ENCODE measurements at places on chromosomes 6 and 20.
A peak's percentile ranks its signal among the peaks of the same experiment; 100 is the strongest.

DNA sequence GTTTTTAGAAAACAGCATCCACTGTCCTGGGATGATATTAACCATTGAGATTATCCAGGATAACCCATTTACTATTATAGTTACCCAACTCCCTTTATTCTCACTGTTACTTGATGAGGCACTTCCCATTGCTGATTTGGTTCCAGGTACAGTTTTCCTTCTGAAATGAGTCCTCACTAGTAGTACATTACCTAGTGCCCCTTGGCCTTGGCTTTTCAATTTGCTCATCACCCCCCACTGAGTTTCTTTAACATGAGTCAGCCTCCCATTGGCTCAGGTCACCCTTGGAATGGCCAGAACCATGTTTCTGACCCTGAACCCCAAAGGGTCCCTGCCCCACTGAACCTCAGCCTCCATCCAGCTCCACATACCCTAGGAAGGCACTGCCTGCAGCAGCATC is 28.4 kb downstream of the MDGA1 start:
- H3K27ac ChIP-seq, result no peak overlapping the region
- H3K36me3 ChIP-seq, result no peaks in the 10 kb centered on the region
- peaks cover 9% of the 10 kb centered on the region for H3K27me3 ChIP-seq
- peaks cover 4% of the 10 kb centered on the region for H3K4me1 ChIP-seq
- H3K4me3 ChIP-seq, result no peak overlapping the region
- DNase-seq, result no peak

GRCh38 chr6:33683576-33684427 is 27.7 kb downstream of the UQCC2 start:
- H3K27ac ChIP-seq, result no peak overlapping the region
- DNase-seq, result no peak
- peaks cover 7% of the 10 kb centered on the region for H3K4me1 ChIP-seq
- no peaks in the 10 kb centered on the region for H3K27me3 ChIP-seq
- peaks cover 42% of the 10 kb centered on the region for H3K36me3 ChIP-seq

DNA sequence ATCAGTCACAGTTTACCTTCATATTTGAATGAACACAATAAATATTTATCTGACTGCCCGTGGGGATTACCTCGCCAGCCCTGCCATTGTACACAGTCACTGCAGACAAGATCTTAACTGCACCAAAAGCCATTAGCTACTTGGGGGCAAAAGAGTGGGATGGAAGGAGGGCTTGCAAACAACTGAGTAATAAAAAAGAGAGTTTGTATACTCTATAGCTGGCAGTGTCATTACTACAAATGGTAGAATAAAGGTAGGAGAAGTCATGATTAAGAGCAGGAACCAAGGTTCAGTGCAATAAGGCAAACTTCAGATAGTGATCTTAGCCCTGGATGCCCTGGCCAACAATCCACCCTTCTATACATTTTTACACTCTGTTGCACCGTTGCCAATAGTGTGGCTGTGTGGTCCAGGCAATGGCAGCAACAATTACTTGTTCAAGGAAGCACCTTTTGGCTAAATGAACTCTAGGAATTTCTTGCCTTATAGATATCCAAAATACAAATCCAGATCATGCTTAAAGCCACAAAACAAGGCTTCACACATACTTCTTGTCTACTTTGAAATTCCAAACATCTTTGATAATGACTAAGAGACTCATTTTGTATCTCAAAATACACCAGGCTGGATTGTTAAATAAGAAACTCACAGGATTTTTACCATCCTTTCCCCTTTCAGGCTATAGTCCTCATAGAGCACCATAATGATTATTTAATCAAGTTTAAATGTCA is 955.4 kb upstream of the ADGRB3 start:
- no peak overlapping the region for H3K27ac ChIP-seq
- DNase-seq, result no peak
- H3K4me1 ChIP-seq, result no peaks in the 10 kb centered on the region
- no peaks in the 10 kb centered on the region for H3K36me3 ChIP-seq
- no peaks in the 10 kb centered on the region for H3K27me3 ChIP-seq

DNA sequence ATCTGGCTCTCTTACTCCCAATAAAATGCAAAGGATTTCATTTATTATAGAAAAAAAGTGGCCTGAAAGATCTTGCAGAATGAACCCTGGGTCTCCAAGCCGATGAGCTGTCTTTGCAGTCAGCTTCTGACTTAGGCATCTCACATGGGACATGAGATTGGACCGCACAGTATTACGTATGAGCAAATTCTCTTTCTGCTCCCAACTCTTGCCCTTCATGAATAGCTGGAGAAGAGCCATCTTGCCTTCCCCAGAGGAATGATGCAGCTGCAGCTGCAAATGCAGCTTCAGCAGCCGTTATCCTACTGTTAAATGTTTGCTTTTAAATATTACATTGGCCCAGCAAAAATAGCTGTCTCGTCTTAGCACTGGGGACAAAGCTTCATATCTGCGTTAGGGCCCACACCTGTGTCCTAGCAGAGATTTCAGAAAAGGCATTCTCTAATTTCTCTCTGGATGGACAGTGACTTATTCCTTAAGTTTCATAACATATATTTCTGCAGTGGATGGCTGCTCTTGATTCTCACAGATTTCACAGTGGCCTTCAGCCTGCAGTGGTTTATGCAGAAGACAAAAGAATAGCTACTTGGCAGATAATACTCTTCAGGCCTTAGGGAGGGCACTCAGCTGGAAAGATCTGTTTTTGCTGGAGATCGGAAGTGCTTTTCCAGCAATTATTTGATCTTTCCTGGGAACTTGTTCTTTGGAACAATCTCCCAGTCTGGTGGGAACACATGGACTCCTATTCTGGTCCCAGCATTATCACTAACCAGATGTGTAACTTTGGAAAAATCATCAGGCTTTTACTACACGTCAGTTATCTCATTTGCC is 129.2 kb downstream of the FYN start:
- peaks cover 52% of the 10 kb centered on the region for H3K4me1 ChIP-seq
- no peaks in the 10 kb centered on the region for H3K27me3 ChIP-seq

- no peak for DNase-seq
- no peak overlapping the region for H3K27ac ChIP-seq
- H3K4me3 ChIP-seq, result no peak overlapping the region
These were observed 87.6 kb downstream of the YTHDF1 start for GRCh38 chr20:63128367-63128766.

DNA sequence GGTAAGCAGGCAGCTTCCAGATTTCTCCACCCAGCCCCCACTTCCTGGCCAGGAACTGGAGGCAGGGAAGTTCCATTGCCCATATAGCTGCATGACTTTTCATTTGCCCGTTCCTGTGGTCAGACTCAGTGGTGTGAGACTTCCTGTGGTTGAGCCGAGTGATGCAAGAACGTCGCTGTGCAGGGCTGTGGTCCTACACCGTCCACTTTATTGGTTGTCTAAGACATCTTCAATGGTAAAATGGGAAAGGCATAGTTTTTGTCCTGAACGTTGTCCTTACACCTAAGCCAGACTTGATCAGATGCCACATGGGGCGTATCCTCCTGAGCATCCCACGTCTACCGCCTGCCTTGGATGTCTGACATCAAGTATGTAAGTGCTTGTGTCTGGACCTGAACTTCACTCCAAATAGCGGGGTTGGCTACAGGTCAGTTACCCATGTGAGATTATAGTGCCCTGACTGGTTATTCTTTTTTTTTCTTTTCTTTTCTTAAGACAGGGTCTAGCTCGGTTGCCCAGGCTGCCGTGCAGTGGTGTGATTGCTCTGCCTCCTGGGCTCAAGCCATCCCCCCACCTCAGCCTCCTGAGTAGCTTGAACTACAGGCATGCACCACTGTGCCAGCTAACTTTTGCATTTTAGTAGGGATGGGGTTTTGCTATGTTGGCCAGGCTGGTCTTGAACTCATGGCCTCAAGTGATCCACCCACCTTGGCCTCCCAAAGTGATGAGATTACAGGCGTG is 25.9 kb upstream of the GTSF1L start:
- no peak overlapping the region for H3K27ac ChIP-seq
- H3K36me3 ChIP-seq, result no peaks in the 10 kb centered on the region
- H3K27me3 ChIP-seq, result peaks cover 16% of the 10 kb centered on the region
- no peak overlapping the region for H3K4me3 ChIP-seq
- no peak for DNase-seq

GRCh38 chr6:14085176-14085787 is 32.3 kb upstream of the CD83 start:
- peak; percentile 38 for DNase-seq
- H3K36me3 ChIP-seq, result no peaks in the 10 kb centered on the region
- H3K27me3 ChIP-seq, result no peaks in the 10 kb centered on the region
- H3K4me1 ChIP-seq, result peaks cover 41% of the 10 kb centered on the region

GRCh38 chr20:45138561-45139300 is 14.5 kb upstream of the WFDC12 start:
- no peaks in the 10 kb centered on the region for H3K36me3 ChIP-seq
- no peaks in the 10 kb centered on the region for H3K4me1 ChIP-seq
- peak; percentile 14 for DNase-seq
- no peak overlapping the region for H3K4me3 ChIP-seq
- H3K27me3 ChIP-seq, result peaks cover 23% of the 10 kb centered on the region
- no peak overlapping the region for H3K27ac ChIP-seq

GRCh38 chr6:117605169-117605826 is 3.0 kb upstream of the GOPC start:
- peaks cover 5% of the 10 kb centered on the region for H3K27me3 ChIP-seq
- H3K36me3 ChIP-seq, result no peaks in the 10 kb centered on the region
- peak overlapping the region; percentile 41 for H3K27ac ChIP-seq
- H3K4me3 ChIP-seq, result no peak overlapping the region

- H3K36me3 ChIP-seq, result no peaks in the 10 kb centered on the region
- no peak overlapping the region for H3K27ac ChIP-seq
- H3K4me3 ChIP-seq, result peak overlapping the region; percentile 42
- DNase-seq, result no peak
- no peaks in the 10 kb centered on the region for H3K27me3 ChIP-seq
- H3K4me1 ChIP-seq, result peaks cover 34% of the 10 kb centered on the region
These were observed 25.7 kb downstream of the DSE start for GRCh38 chr6:116396441-116396840.

- no peak overlapping the region for H3K4me3 ChIP-seq
- no peaks in the 10 kb centered on the region for H3K4me1 ChIP-seq
- peaks cover 13% of the 10 kb centered on the region for H3K27me3 ChIP-seq
- no peak overlapping the region for H3K27ac ChIP-seq
These were observed 222.3 kb downstream of the IBTK start for GRCh38 chr6:82025271-82025670.

- H3K4me3 ChIP-seq, result no peak overlapping the region
- peaks cover 59% of the 10 kb centered on the region for H3K27me3 ChIP-seq
- DNase-seq, result no peak
- no peak overlapping the region for H3K27ac ChIP-seq
These were observed 67.3 kb downstream of the KCNB1 start for GRCh38 chr20:49415005-49415667.

GRCh38 chr6:118761645-118762044 is 110.3 kb upstream of the CEP85L start:
- DNase-seq, result no peak
- no peak overlapping the region for H3K4me3 ChIP-seq
- H3K4me1 ChIP-seq, result peaks cover 8% of the 10 kb centered on the region
- no peaks in the 10 kb centered on the region for H3K27me3 ChIP-seq
- H3K36me3 ChIP-seq, result peaks cover 3% of the 10 kb centered on the region

GRCh38 chr6:133290930-133291329 is 49.8 kb downstream of the EYA4 start:
- H3K27me3 ChIP-seq, result peaks cover 3% of the 10 kb centered on the region
- no peaks in the 10 kb centered on the region for H3K4me1 ChIP-seq
- no peak overlapping the region for H3K4me3 ChIP-seq
- H3K36me3 ChIP-seq, result no peaks in the 10 kb centered on the region
- DNase-seq, result no peak

- no peaks in the 10 kb centered on the region for H3K36me3 ChIP-seq
- no peak for DNase-seq
- H3K4me1 ChIP-seq, result peaks cover 51% of the 10 kb centered on the region
- no peaks in the 10 kb centered on the region for H3K27me3 ChIP-seq
- H3K4me3 ChIP-seq, result no peak overlapping the region
- no peak overlapping the region for H3K27ac ChIP-seq
These were observed 11.5 kb upstream of the ZBTB22 start for GRCh38 chr6:33329058-33329457.

DNA sequence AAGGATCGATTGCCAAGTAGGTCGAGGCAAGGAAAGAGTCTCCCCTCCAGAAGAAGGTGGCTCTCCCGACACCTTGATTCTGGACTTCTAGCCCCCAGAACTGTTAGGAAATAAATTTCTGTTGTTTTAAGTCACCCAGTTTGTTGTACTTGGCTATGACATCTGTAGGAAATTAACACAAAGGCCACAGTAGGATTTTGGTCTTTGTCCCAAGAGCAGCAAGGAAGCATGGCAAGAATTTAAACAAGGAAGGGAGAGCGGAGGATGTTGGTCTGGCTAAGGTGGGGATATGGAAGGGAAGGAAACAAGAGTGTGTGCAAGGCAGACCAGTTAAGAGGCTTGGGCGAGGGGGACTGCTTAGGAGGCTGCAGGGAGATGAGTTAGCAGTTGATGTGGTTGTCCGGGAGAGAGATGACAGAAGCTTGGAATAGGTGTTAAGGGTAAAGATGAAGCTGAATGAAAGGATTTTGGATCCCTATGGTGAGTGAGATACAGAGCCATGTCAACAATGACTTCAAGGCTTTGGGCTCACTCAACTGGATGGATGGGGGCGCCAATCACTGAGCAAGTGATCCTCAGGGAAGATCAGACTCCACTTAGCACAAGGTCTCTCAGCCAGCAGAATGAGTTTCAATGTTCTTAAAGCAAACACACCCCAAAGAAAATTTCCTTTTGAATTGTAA is 140.5 kb upstream of the ZNF217 start:
- DNase-seq, result no peak
- no peaks in the 10 kb centered on the region for H3K36me3 ChIP-seq
- peak overlapping the region; percentile 78 for H3K27ac ChIP-seq
- no peaks in the 10 kb centered on the region for H3K27me3 ChIP-seq
- peaks cover 40% of the 10 kb centered on the region for H3K4me1 ChIP-seq

- peaks cover 11% of the 10 kb centered on the region for H3K36me3 ChIP-seq
- DNase-seq, result no peak
These were observed 304.7 kb downstream of the FARS2 start for GRCh38 chr6:5565971-5566370.

DNA sequence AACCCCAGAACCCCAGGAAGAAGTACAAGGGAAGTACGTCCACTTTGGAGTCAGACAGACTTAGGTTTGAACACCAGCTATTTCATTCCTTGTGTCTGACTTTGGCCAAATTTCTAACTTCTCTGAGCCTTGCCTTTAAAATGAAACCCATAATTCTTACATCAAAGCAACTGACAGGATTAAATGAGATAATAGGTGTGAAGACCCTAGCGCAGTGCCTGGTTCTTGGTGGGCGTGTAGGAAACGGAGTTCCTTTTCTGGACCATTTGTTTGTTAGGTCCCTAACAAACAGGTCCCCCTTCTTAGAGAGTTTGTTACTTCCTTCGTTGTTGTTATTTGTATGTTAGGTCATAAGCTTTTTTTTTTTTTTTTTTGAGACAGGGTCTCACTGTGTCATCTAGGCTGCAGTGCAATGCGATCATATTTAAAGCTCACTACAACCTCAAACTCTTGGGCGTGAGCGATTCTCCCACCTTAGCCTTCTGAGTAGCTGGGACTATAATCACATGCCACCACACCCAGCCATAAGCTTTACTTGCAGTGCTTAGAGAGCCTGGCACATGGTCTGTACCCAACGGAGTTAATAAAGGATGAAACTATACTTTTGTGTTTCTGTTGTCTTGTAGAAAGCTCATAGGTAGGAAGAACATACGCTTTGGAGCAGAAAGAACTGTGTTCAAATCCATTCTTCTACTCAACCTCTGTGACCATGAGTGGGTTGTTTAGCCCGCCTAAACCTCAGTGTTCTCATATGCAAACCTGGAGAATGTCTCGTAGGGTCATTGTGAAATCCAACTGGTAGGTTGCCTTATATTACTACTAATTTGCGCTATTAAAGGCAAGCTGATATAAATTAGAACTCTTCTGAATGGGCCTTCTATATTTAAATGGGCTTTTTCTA is 21.8 kb upstream of the MROH8 start:
- H3K27ac ChIP-seq, result peak overlapping the region; percentile 8
- peaks cover 13% of the 10 kb centered on the region for H3K4me1 ChIP-seq
- H3K4me3 ChIP-seq, result no peak overlapping the region
- no peaks in the 10 kb centered on the region for H3K27me3 ChIP-seq
